SW480 (cell line): ENCODE measurements at places on chromosomes 2 and 18.

GRCh38 chr2:170924969-170925368, 4.1 kb upstream of the GORASP2 start:
- DNase-seq, result no peak

GRCh38 chr2:9715238-9715637, 84.4 kb upstream of the YWHAQ start:
- no peak for DNase-seq

DNA sequence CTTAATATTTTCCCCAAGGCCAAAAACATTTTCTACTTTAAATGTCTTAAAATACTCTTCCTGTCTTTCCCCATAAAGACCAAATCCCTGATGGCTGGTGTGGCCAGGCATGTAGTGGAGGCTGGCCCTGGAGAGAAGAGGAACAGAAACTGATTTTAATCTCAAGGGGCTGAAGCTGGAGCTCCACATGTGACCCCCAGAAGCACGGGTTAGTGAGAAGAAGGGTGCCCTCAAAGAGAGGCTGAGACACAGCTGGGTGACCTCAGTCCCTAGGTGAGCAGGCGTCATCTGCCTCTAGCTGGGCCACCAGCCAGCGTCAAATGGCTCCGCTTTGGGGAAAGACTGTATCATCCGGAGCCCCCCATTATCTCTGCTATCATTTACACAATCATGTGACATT, 19.3 kb upstream of the TMEM18 start:
- DNase-seq, result no peak

DNA sequence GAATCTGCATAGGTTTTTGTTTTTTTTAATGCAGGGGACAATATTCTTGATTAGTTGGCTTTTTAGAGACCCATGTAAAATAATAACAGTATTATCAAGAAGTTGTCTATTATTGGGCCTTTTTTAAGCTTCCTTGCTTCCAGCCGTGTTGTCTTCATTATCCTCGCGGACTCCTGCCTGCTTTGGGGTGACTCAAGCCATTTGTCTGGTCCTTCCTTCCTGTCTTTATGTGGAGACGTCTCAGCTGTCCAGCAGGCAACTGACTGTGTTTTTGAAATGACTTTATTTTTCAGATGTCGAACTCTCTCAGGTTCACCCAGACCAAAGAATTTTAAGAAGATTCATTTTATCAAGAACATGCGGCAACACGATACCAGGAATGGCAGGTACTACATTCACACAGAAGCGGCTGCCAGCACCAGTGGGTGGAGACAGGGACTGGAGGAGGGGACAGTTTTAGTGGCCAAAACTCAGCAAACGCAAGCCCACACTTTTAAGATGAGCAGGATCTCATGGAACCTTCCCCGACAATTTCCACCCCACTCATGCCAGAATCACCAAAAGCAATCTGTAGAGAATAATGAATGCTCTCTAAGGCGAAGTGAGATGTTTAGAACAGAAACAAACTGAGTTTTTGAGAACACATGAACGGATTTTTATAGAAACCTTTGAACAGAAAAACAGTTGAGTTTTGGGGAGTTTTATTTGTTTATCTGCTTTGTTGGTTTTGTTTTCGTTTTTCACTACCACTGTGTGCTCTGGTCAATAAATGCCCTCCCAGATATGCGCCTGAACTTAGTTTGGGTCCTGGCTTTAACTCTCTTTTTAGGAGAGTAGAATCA, 59.1 kb downstream of the CABLES1 start:
- no peak for DNase-seq

- DNase-seq, result peak; percentile 64
Measured at GRCh38 chr2:27977731-27978312, 87.3 kb downstream of the BABAM2 start.

GRCh38 chr2:187215532-187216240, 232.4 kb downstream of the CALCRL start:
- no peak for DNase-seq

DNA sequence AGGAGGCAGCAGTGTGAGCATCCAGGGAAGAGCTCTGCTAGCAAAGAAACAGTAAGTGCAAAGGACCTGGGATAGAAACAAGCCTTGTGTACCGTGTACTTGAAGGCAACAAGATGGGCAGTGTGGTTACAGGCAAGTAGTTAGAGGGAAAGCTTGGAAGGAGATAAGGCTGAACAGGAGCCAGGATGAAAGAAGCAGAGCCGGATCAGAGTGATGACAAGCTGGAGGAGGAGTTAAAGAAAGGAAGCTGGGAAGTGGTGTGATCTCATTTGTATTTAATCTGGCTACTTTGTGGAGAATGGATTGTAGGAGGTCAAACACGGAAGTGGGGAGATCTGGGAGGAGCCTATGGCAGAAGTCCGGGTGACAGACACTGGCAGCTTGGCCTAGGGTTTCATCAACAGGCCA, 44.7 kb upstream of the VPS54 start:
- no peak for DNase-seq

GRCh38 chr18:38826247-38826646, 1260.6 kb upstream of the CELF4 start:
- no peak for DNase-seq

DNA sequence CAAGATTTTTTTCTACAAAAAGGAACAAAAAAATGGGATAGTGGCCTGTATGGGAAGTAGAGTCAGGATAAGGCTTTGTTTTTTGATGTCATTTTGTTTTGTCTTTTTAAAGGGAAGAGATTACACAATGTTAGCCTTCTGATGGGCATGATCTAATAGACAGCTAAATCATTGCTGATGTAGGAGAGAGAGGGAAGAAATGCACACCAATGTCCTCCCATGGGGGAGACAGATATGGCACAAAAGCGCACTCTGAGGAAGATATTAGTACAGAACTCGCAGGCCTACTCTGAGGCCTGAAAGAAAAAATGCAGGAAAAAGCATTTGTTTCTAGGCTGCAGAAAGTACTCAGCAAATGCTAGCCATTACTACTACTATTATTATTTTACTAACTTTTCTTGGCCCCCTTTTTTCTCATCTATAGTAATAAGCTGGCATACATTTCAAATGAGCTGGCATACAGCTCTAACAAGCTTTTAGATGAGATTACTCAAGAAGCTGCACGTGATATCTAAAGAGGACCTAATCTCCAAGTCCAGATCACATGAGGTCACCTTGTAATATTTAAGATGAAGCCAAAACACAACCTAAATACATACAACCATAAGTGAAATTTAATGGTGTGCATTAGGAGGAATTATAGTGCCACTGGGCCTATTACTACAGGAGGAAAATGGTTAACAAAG, 269.4 kb upstream of the TANK start:
- no peak for DNase-seq

GRCh38 chr2:88857951-88858411, 166.5 kb downstream of the RPIA start:
- no peak for DNase-seq

- no peak for DNase-seq
Measured at GRCh38 chr2:30897539-30897938, 90.3 kb upstream of the CAPN13 start.
